ENCODE measurements at places on chromosomes 6 and 20.
A peak's percentile ranks its signal among the peaks of the same experiment; 100 is the strongest.

GRCh38 chr6:144140867-144141266 is 9.4 kb upstream of the STX11 start:
- DNase-seq, result no peak

DNA sequence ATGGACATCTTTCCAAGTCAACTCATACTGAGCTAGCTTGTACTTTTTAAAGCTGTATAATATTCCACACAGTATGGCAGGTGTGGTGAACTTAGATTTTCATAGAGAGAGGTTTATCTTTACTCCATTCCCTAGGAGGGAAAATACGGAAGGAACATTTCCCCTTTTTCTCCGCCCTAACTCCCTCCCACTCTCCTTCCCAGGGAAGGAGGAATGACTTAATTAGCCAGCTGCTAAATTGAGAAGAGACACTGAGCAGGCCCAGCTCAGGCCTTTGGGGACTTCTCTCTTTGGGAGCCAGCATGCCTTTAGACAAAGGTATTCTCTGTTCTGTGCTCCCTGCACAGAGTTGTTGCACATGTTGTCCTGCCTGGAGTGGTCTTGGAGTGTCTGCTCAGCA is 46.1 kb downstream of the MBOAT1 start:
- no peak for DNase-seq

- DNase-seq, result no peak
Measured at GRCh38 chr6:148890096-148890495, 143.3 kb downstream of the UST start.

- peak; percentile 92 for DNase-seq
Measured at GRCh38 chr6:34065466-34066217, 80.2 kb downstream of the GRM4 start.

GRCh38 chr6:37311741-37312473 is 41.9 kb upstream of the RNF8 start:
- no peak for DNase-seq

GRCh38 chr20:57600320-57601210 is 19.7 kb downstream of the ZBP1 start:
- DNase-seq, result no peak

- DNase-seq, result no peak
Measured at GRCh38 chr6:153591159-153591558, 447.9 kb upstream of the OPRM1 start.

- no peak for DNase-seq
Measured at GRCh38 chr20:41347523-41348429, 7.2 kb downstream of the LPIN3 start.

- no peak for DNase-seq
Measured at GRCh38 chr20:37741055-37741454, 47.2 kb downstream of the CTNNBL1 start.

DNA sequence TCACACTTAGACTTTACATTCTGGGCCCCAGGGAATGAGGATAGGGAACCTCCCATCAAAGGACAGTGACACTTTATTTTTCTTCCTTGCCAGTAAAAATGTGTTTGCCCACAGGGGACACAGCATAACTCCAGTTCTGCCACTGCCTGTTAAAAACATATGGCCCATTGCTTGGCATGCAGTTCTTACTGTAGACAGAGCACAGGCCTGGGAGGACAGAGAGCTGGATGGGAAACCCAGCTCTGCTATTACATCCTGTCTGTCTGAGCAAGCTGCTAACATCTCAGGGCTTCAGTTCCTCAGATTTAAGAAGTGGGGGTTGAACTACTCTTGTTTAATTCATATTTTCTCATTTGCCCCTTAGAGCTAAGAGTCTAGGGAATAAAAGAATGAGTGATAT is 120.2 kb downstream of the AKAP7 start:
- DNase-seq, result no peak

DNA sequence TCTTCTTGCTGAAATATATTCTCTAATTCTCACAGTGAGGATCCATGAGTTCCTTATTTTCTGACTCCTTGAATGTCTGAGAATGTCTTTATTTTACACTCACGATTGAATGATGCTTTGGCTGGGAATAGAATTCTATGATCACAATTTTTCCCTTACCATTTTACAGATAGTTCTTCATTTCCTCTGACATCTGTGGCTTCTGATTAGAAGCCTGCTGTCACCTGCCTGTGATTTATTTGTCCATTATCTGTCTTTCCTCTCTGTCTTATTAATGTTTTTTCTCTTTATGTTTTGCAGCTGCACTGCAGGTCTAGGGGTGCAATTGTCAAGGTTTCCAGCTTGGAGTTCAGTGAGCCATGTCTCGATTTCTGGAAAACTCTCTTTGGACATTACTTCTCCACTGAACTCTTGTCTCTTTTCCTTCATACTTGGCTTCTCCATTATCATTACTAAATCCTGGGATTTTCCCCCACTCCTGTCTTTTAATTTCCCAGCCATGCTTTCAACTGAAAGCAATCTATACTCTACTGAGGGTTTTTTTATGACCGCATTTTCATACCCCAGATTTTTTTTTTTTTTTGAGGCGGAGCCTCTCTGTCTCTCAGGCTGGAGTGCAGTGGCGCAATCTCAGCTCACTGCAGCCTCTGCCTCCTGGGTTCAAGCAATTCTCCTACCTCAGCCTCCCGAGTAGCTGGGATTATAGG is 121.2 kb upstream of the PRND start:
- no peak for DNase-seq

- DNase-seq, result peak; percentile 10
Measured at GRCh38 chr20:55424968-55425367, 580.4 kb downstream of the CBLN4 start.

DNA sequence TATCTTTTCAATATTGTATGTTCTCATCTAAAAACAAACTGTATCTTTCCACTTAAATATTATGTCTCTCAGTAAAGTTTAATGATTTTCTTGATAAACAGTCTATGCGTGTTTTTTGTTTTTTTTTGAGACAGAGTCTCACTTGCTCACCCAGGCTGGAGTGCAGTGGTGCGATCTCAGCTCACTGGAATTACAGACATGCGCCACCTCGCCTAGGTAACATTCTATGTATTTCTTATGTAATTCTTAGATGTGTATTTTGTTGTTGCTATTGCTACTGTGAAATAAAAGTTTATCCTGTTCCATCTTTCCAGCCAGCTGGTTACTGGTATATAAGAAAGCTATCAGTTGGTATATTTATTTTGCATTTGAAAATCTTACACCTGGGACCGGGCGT is 29.4 kb downstream of the ABHD12 start:
- DNase-seq, result no peak

DNA sequence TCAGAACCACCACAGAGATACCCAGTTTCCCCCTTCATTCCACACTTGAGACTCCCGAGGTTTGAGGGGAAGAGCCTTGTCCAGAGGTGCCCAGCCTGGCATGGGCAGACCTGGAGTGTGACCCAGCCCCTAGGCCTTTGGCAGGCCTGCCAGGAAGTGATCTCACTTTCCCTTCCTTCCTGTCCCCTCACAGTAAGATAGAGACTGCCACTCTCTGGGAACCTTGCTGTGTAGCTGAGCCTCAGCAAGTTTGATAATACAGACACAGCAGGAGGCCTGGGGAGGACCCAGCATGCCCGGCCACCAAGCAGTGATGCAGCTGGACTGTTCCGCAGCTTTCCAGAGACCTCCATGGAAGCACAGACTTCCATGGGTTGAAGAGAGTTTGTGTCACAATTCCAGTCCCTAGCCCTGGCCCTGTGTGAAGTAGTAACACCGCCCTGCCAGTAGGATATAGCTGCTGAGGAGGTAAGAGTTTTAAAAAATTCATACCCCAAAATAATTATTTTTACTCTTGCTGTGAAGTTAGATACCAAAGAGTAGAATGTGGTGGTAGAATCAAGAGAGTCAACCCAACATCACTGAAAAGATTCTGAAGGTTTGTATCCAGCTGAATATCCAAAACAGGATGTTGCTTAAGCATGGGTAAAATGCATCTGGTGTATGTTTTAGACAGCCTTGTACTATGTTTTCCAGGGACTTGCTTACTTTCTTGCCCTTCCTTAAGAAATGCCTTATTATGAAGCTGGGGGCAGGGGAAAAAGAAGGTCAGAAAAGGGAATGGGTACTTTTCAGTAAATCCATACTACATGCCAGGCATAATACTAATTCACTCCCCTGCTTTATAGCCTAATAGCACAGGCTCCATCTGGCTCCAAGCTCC is 16.3 kb downstream of the PKIG start:
- DNase-seq, result no peak

DNA sequence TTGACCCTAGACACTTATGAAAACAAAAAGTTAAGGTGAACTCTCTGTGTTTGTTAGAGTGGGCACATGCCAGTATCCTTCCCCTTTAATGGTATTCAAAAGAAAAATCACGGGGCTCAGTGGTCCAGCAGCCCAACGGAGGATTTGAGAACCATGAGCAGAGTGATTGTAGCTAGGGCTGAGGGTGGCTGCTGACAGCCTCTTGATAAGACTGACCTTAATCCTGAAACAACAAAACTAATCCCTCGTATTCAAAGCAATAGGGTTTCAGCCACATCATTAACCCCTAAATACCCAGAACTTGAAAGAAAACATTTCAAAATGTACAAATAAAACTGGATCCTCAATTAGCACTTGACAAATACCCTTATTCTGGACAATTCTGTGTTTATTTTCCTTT is 95.1 kb downstream of the SNAP25 start:
- peak; percentile 90 for DNase-seq

DNA sequence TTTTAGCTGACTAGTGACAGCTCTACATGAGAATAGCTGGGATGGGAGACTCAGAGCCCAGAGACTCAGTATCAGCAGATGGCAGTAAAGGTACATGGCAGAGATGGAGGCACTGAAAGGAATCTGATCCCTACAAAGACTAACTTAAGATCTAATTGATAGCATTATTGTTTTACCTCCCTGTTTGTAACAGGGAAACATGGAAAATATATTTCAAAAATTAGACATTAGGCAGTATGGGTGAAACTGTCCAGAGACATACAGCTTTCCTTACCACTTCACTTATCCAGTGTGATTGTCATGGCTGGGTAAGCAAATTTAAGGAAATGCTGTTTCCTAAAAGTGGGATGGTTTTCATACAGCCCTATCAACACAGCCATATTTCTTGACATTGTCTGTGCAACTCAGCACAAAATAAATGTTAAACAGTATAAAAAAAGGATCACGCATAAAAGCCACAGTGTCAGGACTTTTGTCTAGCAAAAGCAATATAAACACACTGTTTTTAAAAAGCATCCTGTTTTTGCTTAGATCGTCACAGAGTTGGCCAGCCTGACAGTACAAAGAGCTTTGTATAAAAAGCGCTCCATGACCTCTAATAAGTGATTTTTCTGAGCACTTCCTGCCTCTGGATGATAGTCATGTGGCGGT is 376.9 kb downstream of the PHF3 start:
- DNase-seq, result peak; percentile 71

- DNase-seq, result no peak
Measured at GRCh38 chr6:116066789-116067188, 6.1 kb upstream of the FRK start.

GRCh38 chr6:69542494-69542893 is 254.3 kb downstream of the LMBRD1 start:
- no peak for DNase-seq

DNA sequence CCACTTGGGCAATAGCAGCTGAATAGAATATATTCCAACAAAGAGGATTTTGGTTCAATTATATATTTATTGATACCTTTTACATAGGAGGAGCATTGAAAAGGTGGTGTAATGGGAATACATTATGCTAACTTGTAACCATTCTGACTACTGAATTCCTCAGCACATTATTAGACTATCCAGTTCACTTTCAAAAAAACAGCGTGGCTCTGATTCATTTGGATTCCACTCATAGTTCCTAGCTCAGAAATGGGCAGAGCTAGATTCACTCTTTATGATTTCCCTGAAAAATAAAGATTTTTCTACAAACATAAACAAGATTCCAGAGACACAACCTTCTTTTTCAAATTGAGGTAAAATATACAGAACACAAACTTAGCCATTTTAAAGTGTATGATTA is 9.2 kb upstream of the TRERF1 start:
- DNase-seq, result no peak

DNA sequence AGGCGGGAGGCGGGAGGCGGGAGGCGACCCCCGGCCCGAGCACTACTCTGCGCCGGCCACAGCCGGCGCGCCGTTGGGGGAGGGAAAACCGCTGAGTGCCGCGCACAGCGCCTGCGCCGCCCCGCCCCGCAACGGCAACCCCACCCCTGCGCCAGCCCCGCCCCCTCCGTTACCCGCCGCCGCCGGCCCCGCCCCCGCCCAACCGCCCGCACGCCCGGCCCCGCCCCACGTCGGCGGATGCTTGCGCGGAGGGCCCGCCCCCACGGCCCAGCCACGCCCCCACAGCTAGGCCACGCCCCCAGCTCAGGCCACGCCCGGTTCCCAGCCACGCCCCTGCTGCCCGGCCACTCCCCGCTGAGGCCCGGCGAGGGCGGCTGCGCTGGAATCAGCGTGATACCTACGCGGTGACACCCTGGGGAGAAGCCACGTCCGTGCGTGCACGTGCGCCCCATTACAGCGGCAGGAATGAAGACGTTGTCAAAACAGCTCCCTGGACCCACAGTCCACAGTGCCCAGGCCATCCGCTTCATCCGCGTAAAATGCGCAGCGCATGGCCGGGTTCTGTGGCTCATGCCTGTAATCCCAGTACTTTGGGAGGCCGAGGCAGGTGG is at the start of gene TCFL5:
TCFL5 (minus strand) TSS at position 97 of the 611 bp plus-strand sequence. CDS start 152 bp downstream, outside the sequence.
- DNase-seq, result peak; percentile 88

- DNase-seq, result no peak
Measured at GRCh38 chr6:117494283-117494682, 11.8 kb downstream of the DCBLD1 start.

- no peak for DNase-seq
Measured at GRCh38 chr6:90151576-90152422, 144.8 kb downstream of the BACH2 start.

DNA sequence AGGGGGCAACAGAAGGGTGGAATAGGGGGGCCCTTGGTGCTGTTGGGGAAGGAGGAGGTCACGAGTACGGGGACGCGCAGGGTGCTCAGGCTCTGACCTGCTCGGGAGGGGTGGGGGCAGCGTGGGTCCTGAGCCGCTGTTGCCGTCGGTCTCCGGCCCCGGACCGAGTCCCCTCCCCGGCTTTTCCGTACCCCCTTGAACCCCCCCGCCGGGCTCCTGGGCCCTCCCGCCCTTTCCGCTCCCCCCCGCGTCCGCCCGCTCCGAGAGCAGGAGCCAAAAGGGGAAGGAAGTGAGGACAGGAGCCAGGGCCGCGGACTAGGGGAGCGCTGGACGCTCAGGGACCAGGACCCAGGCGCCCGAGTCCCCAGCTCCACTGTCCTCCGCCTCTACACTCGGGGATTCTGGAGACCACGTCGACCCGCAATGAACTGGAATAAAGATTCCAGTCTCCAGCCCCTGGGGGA is at the start of gene RGL2:
RGL2 (minus strand) TSS at position 170 of the 464 bp plus-strand sequence. CDS start 332 bp downstream, outside the sequence.
- peak; percentile 76 for DNase-seq

- DNase-seq, result no peak
Measured at GRCh38 chr6:33183071-33183683, 9.1 kb downstream of the COL11A2 start.

GRCh38 chr6:132661906-132662305 is 2.9 kb upstream of the TAAR1 start:
- no peak for DNase-seq

DNA sequence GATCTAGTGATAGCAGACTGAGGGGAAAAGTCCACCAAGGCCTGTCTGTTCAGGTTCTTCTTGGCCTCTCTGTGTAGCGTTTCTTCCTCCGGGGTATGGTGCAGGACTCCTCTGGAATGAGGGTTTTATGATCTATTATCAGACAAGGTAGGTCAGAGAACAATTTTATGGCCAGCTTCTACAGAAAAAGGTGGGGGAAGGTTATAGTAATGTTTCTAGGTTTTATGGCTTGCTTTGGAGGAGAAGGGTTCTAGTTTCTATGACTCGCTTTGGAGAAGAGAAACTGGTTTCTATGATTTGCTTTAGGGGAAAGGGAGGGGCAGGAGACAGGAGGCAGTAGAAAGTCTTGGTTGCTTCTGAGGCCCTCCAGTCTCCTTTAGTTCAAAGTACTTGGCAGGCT is 144.8 kb upstream of the LAMA2 start:
- no peak for DNase-seq
